ENCODE measurements at places on chromosomes 12 and 14.

- no peak for DNase-seq
These were observed 145.9 kb downstream of the PRKCH start for GRCh38 chr14:61467296-61467695.

DNA sequence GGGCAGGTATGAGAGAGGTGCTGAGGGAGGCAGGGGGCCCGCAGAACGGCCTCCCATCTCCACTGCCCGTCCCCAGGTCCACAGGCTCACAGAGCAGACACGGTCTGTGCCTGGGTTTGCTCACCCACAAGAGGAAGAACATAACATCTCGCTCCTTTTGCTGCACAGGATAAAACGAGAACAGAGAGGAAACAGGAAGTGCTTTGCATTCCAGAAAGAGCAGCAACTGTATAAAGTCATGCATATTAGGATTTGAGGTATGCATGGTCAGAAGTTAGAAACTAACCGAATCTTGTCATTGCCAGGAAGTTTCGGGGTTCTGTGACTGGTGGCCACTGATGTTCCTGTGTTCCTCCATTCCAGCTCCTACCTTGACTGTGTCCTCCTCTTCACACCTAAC lies 25.0 kb downstream of the NTF3 start:
- no peak for DNase-seq

GRCh38 chr12:116863275-116863767 lies 17.9 kb downstream of the HRK start:
- DNase-seq, result no peak

DNA sequence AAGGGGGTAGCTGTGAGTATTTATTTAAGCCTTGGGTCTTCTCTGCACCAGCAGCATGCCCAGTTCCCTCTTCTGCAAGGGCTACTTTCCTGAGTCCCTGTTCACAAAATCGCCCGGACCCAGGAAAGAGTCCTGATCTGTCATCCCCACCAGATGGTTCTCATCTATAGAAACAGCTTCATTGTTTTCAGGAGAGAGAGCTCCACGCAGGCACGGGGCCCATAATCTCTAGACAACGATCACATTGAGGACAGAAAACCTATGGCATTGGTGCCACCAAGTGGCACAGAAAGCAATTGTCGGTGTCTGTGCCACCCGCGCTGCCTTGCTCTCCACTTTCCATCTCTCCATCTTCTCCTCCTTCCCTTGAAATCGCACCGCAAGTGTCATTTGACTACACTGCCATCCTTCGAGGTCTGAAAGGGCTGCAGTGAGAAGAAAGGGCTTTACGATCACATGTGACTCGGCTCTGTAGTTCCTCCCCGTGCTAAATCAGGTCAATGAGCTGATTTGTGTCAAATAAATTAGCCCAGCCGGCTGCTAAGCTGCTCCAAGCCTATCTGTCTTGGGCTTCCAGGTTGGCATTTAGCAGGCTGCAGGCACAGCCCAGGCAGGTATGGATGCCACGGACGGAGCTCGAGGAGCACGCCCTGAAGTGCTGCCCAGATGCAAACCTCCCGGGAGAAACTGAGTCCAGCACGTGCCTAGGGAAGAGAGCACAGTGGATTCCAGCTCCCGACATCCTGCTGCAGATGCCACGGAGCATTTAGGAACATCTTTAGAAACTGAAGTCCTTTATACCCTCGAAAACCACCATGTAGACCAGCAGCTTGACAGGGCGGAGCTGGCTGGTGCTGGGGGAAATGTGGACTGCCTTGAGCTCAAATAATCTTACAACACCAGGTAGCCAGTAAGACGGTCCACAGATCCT lies 28.8 kb downstream of the SPRING1 start:
- no peak for DNase-seq

GRCh38 chr12:127162902-127163301 lies 1104.1 kb upstream of the TMEM132C start:
- no peak for DNase-seq

GRCh38 chr14:81831128-81831820 lies 297.6 kb upstream of the SEL1L start:
- DNase-seq, result no peak

GRCh38 chr12:52232203-52232673 lies 805 bp upstream of the KRT7 start:
- DNase-seq, result no peak

- DNase-seq, result no peak
These were observed 700.7 kb downstream of the LRFN5 start for GRCh38 chr14:42307239-42307825.

DNA sequence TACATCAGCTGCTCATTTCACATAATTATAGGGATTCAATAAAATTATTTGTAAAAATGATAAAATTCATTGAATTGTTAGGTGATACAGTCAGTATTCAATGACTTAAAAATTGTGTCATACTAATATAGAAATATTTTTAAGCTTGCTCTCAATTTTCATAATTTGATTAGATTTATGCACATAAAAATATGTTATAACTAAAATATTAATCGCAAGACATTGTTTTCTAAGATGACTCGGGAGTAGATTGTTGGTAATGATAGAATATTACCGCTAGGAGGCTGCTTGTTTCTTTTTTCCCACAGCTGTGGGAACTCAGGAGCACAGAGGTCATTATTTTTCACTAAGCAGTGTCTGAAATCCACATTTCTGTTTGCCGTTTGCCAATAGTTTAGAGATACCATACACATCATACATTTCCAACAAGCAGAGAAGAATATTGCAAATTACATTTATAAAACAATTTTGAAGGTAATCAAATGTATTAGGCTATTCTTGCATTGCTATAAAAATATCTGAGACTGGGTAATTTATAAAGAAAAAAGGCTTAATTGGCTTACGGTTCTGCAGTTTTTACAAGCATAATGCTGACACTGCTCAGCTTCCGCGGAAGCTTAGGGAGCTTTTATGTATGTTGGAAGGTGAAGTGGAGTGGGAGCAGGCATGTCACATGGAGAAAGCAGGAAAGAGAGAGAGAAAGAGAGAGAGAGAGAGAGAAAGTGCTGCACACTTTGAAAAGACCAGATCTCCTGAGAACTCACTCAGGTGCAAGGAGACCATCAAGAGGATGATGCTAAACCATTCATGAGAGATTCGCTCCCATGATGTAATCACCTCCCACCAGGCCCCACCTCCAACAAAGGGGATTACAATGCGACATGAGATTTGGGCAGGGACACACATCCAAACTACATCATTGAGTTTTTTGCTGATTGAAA lies 9.2 kb downstream of the CD69 start:
- DNase-seq, result no peak

DNA sequence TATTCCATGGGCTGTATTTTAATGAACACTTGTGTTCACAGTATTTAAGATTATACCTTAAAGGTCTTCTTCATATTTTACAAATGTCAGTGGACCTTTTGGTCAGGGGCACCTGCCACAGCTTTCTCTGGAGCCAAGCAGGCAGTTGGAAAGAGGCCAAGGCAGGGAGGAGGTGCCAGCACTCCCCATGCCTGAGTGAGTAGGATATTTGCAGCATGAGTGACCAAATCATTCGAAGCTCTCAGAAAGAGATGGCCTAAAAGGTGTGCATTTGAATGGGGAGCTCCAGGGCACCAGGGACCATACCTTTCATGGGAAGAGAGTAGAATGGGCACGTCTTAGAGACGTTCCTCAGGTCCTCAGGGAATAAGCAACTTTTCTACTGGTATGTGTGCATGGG lies 121.6 kb downstream of the GPR135 start:
- no peak for DNase-seq

- DNase-seq, result no peak
These were observed 109.7 kb downstream of the CRADD start for GRCh38 chr12:93786656-93787397.

DNA sequence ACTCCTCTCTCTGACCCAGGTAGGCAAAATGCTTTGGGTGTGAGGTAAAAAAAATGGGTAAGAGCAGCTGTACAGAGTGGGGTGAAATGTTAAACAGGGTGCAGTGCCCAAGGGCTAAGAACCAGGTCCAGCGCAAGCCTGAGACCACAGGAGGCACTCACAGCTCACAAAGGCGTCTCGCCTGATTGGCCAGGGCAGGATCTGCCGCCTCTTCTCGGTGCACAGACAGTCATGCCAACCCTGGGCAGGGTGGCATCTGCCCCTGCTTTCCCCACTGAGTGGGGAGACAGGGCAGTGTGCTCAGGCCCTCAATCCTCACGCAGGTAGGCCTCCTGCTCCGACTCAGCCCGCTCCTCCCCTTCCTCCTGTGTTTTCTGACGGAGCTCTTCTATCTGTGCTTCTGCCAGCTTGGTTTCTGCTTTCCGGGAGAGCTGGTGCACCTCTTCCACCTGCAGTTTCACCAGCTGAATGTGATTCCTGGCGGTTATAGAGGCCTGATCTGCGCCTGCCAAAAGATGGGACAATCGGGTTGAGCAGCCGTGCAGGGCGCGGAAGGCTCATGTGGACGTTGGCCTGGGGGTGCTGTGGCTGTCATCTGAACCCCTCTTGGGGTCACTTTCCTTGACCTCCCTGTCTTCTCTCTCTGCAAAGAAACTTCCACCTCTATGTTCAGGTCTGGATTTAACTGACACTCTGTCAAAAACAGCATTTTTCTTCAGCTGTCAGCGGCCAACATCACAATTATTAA lies 4.7 kb downstream of the B3GNT4 start:
- DNase-seq, result no peak

DNA sequence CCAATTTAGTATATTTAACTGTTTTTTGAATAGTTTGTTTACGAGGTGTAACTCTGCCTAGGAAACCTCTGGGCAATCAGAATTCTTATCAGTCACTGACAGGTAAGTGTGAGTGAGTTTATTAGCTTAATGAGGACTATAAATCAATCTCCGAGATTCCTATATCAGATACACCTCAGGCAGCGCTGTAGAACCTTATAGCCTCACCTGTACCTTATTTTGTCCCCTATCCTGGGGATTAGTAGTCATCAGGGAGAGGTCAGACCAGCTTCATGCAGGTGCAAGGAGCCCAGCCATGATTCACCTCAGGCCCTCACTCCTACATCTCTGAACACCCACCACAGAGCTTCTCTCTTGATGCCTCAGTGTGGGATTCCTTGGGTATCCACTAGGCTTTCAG lies 256.0 kb downstream of the KTN1 start:
- no peak for DNase-seq

DNA sequence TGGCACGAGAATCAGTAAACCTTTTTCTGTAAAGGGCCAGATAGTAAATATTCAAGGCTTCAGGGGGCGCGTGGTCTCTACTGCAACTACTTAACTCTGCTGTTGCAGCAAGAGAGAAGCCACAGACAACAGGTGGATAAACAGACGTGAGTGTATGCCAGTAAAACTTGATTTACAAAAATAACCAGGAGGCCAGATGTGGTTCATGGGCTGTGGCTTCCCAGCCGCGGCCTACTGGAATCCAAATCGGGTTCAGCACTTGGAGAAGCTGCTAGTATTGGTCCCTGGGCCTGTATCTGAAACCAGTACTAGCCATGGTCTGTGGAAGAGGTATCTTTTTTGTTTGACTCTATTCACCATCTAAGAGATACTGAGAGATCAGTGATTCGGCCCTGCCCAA lies 13.3 kb downstream of the PPP2R5C start:
- no peak for DNase-seq

- DNase-seq, result no peak
These were observed 193.6 kb downstream of the GALC start for GRCh38 chr14:87799400-87799799.

- DNase-seq, result no peak
These were observed 41.0 kb downstream of the GRIN2B start for GRCh38 chr12:13940335-13940865.

- no peak for DNase-seq
These were observed at the start of gene NXPH4 for GRCh38 chr12:57216014-57216911. NXPH4 (plus strand) TSS chr12:57216794; CDS start chr12:57216970, 176 bp downstream.

DNA sequence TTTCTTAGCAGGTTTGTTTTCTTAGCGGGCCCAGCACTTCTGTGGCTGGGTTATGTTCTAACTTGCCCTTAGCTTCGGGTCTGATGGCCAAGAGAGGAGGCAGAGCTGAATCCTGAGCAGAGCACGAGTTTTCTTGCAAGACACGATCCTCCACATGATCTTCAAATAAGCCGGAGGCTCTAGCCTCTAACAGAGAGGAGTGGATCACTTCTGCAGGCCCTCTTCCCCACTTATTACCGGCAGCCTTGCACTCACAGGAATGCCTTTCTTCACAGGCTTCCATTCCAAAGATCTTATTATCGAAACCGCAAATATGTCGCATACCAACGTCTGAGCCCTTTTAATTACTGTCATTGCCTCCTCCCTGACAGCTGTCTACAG lies 79.5 kb downstream of the SINHCAF start:
- no peak for DNase-seq

DNA sequence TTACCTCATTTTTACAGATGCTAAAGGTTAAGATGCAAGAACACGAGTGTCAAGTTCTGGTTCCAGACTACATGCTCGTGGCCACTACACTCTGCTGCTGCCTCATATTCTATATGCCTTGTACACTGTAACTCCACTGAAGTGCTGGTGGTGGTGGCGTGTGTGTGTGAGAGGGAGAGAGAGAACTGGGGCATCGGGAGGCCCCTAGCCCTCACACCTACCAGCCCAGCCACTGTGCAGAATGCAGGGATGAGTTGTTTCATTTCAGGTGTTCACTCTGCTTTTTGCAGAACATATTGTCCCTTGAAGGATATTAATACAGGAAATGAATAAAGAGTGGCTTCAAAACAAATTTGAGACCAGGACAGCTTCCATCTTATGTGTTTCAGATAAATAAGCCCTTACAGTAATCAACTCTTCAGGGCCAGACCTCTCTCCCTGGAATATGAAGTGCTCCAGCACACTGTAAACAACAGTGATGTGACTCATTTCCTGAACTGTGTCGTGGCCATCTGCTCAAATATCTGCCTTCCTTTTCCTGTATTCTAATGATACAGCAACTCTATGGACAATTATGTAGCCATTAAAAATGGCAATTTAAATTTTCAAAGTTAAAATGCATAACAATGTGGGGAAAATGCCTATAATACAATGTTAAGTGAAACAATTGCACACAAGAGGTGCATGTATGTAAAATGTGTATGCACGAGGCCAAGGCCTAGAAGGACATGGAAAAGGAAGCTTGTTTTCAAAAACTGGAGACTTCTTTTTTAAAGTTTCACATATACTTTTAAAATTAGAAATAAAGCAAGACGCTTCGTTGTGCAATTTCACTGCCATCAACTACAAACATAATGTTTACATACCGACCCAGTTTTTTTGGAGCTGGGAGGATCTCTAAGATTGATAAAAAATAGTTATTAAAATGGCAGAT lies 215.4 kb downstream of the PELI2 start:
- DNase-seq, result no peak

DNA sequence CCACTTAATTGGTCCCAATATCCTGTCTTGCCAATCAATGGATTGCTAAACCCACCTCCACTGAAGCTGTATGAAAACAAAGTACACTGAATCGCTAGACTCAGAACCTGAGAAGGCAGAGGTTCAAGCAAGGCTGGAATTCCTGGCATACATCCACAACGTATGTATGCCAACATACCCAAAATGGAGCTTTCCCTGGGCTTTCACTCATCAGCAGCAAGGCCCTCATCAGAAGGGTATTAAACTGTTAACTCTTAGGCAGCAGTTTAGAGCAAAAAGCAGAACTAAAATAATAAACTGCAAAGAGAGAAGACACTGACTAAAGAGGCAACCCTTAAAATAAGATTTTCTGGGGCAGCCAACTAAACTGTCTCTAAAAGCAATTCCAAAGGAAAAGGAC lies 13.6 kb downstream of the MED13L start:
- no peak for DNase-seq
